ENCODE measurements at places on chromosomes 5 and 9.

- no peak for DNase-seq
Observed at GRCh38 chr5:103582364-103582763, 19.8 kb upstream of the NUDT12 start.

DNA sequence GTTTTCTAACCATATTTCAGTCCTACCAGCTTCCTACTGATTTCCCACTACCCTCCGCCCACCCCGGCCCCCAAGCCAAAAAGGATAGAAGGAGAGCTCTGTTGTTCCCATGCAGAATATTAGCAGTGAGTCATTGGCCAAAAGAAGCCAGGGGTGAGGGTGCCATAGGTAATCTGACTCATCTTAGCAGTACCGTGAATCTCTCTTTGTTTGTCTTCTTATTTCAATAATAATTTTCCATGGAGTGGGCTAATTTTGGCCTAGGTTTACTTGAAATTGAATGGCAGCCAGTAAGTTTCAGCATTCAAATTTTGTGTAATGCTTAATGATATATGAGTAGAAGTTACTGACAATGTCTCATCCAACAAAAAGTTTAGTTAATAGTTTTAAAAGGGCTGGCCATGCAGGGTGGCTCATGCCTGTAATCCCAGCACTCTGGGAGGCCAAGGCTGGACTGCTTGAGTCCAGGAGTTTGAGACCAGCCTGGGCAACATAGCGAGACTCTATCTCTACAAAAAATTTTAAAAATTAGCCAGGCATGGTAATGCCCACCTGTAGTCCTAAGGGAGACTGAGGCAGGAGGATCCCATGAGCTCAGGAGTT lies 74.2 kb downstream of the C9orf152 start:
- no peak for DNase-seq

DNA sequence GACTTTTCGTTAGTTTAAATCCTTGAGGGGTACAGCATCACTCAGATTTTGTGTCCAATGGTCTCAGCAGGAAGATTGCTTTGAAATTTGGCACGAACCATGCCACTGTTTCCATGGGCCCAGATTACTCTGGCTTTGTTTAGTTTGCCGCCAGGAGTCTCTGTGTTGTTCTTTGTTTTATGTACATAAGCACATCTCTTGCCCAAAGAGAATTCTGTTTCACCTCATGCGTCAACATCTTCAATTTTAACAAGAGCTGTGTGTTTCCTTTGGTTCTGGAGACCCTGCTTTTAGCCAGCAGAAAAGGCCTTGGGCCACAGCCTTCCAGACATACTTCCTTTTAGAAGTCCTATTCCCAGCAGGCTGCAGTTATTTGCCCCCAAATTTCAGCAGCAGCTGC lies 62.4 kb downstream of the TNPO1 start:
- no peak for DNase-seq

GRCh38 chr5:8993031-8993430 lies 552.8 kb downstream of the SEMA5A start:
- no peak for DNase-seq

DNA sequence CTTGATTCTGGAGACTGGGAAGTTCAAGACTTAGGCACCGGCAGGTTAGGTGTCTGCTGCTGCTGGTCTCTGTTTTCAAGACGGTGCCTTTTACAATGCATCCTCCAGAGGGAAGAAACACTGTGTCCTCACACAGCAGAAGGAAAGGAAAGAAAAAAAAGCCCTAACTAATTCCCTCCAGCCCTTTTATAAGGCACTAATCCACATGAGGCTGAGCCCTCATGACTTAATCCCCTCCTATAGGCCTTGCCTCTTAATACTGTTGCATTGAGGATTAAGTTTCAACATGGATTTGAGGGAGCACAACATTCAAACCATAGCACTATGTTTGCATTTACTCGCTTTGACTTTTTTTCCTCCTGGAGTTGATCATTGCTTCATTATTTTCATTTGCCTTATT lies 585.9 kb downstream of the TLR4 start:
- DNase-seq = no peak
